Stimulated activated CD8-positive, alpha-beta memory T cell treated with anti-CD3 and anti-CD28 coated beads, Interleukin-7, amount 100 ng/mL, for 24 hours (primary cell): ENCODE measurements at places on chromosomes 1 and 21.

- DNase-seq = no peak
Measured at GRCh38 chr1:173532237-173532636, 55.1 kb downstream of the PRDX6 start.

GRCh38 chr1:171245458-171246064, 2.7 kb upstream of the FMO1 start:
- no peak for DNase-seq

DNA sequence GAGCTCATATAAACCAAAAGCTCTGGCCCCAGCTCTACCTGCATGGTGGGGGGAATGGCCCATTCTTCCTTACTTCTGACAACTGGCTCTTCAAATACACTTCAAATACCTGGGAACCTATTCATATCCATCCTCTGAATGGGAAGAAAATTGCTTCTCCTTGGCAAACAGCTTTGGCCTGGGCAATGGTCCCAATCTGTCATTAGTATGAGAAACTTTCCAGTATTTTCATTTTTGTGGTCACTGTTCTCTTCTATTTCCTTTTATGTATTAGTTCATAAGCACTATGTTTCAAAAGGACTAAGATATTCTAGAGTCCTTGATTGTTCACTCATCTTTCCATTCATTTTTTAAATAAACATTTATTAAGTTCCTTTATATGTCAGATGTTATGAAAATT, 5.2 kb upstream of the HSD3B2 start:
- DNase-seq = no peak

GRCh38 chr1:16905868-16906702, 10.3 kb downstream of the RNU1-2 start:
- no peak for DNase-seq

GRCh38 chr1:183585038-183585437, 5.2 kb downstream of the NCF2 start:
- no peak for DNase-seq

DNA sequence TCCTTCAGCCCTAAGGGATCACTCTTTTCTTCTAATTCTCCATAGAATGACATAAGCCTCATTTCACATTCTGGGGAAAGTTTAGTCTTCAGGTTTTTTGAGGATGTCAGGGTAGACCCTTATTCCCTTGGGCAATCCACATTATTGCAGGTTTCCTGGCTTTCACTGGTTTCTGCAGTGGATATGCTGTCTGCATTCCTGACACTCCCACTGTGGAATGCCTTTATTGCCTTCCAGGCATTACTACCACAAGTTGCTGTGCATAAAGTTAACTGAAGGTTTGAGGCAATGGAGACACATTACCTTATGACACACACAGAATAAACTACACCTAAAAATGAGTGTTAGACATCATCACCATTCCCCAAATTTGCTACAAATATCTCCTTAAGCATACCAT, 12.7 kb downstream of the FASLG start:
- DNase-seq = no peak

DNA sequence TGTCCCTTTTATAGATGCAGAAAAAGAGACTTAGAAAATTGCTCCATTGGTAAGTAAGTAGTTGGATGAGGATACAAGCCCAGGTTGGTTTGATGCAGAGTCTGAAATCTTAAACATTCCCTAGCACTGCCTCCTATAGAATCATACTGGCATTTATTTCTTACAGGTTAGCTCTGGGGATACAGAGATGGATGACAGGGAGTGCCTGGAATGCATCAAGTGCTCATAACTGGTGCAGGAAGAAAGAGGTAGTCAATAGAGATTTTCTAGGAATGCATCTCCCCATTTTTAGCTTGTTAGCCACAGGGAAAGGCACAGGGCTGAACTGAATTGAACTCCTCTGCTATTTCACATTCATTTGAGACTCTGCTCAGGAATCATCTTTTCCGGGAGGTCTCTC, 269.0 kb upstream of the USP24 start:
- no peak for DNase-seq

GRCh38 chr1:12285496-12286143, 55.8 kb downstream of the VPS13D start:
- no peak for DNase-seq

GRCh38 chr1:232127190-232127589, 500.6 kb downstream of the DISC1 start:
- no peak for DNase-seq

DNA sequence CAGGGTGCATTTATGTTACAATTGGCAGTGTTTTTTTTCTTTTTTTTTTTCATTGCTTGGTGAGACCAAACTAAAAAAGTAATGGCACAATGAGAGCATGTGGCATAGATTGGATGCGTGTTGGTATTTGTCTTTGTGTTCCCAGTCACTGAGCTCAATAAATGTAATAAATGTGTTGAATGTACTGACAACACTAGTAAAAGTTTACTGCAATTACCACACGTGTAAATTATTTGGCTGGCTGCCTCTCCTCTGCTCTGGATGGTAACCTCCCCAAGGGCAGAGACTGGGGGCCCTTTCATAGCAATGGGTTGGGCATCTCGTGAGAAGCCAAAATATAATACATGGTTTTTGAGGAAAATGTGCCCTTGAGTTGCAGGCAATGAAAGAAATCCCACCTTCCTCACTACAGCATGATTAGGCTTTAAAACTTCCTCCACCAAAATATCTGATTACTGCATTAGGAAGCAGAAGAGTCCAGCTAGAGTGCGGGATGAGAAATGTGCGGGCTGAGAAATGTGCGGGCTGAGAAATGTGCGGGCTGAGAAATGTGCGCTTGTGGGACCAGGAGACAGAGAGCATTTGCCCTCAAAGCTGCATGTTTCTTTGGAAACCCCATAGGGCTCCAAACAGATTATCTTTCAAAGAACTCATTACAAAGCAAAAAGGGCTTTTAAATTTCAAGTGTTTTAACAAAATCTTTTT, 58.5 kb downstream of the CDC7 start:
- no peak for DNase-seq

- DNase-seq = no peak
Measured at GRCh38 chr1:224042557-224043118, 71.3 kb upstream of the FBXO28 start.
